ENCODE measurements at places on chromosomes 5 and 9.

DNA sequence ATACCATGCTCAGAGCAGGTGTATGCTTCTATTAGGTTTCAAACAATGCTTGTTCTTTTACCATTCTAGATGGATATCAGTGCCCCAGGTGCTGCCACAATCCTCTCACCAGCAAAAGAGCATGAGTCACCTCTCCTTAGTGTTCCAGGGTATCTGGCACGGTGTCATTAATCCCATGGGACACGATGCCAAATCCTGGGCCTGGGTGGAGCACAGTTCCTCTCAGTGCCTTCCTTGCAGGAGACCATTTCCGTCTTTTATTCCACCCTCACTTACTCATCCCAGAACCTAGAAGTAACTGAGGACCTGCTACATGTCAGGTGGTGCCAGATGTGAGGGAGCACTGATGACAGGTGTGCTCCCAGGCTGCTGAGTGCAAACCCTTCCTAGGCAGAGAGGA lies 1.3 kb upstream of the OR13J1 start:
- DNase-seq: no peak

- peak; percentile 92 for DNase-seq
Observed at GRCh38 chr5:138953387-138954256, 78.5 kb upstream of the LRRTM2 start.

DNA sequence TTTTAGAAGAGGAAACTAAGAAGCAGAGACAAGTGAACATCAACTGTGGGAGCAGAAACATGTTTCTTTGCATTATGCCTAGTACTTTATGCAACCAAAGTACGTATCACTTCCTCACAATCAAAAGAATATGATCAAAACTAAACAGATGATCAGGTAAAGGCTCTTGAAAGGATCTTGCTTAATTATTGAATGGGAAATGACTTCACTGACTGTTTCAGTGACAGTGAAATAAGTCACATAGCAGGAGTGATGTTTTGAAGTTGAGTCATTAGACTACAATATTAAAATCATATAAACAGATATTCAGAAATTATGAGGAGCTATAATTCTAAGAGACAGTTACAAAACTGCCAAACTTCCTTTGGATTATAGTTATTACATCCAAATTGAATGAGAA lies 527.3 kb downstream of the MTRR start:
- DNase-seq: no peak

- no peak for DNase-seq
Observed at GRCh38 chr5:10902145-10902544, 141.1 kb upstream of the DAP start.

DNA sequence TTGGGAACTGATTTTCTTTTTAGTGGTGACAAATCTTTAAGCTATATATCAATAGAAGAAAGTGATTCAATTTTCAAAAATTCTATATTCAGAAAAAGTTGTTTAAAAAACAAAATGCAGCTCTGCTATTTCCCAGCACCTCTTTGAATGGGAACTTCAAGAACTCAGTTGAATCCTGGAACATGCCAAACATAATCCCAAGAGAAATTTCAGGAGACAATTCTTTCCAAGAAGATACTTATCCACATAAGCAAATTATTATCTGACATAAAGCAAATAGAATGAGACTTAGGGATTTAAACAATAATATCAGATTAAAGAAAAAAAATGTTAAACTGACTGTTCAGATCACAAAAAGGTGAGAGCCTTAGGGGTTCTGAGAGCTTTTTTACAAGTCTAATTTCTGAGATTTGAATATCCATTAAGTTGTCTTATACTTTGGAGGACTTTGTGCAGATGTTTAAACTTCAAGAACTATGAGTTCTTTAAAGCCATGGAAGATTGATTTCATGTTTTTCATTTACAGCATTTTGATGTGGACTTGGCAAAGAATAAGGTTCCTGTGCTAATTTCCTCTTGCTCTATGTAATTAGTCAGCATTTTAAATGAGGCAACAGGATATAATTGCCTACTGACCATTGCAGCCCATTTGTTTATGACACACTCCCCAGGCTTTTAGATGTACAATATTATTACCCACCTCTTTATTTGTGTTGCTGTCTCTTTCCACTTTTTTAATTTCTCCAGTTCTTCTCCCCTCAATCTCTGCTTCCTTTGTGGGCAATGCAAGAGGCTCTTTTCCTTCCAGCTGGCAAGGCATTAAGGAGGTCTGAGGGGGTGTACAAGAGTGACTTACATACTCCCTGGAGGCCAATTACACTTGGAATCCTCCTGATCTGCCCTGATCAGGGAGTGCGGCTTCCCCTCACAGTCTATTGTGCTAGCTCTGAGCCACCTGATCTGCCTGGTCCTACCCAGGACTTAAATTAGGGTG lies 419.1 kb downstream of the NR2F1-AS1 start:
- no peak for DNase-seq

GRCh38 chr5:90641528-90641927 lies 82.9 kb downstream of the ADGRV1 start:
- no peak for DNase-seq

DNA sequence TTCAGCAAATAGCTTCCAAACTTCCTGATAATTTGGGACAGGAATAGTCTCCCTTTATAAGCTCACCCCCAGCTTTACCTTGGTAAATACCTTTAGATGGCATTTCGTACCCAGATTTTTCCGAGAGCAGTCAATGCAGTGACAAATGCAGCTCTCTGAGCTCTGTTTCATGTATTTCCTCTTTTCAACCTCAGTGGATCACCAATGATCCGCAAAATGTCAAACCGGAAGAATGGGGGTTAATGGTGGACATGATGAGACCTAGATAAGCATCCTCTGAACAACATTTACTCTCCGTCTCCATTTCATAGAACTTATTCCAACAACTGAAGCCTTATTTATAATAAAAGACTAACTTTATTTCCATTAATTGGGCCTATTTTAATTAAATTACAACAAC lies 227.3 kb downstream of the MCTP1 start:
- no peak for DNase-seq

- DNase-seq: no peak
Observed at GRCh38 chr9:21852754-21853153, 50.3 kb downstream of the MTAP start.

GRCh38 chr5:180799194-180799593 lies 3.4 kb downstream of the MGAT1 start:
- no peak for DNase-seq

DNA sequence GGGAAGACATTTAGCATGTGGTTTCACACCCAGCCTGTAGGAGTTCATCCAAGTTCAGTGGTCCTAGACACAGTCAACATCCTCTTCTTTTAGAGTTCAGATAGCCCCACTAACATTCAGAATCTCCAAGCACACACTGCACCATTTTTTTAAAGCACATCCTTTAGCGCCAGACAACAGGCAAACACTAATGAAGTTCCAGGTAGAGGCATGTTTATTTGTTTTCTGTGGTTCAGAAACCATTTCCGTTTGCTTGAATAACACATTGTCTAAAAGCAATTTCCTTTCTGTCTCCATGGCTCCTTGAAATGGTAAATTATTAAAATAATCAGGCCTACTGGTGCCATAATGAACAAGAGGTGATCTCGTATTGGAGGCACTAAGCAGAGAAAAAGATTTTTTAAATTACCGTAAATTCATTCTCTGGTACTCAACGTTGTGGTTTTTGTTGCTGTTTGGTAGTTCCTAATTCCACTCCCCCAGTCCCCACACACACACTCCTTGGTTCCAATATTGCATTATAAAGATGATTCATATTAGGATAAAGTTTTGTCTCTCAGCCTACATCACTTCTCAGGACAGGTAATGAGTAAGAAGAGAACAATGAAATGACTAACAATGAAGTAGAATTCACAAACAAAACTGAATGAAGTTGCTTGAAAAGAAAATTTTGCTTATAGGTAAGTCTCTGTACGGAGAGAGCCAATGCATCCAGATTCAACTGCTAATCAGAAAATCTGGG lies 153.1 kb downstream of the PCSK1 start:
- no peak for DNase-seq

- no peak for DNase-seq
Observed at GRCh38 chr5:69516769-69517168, 24.2 kb downstream of the OCLN start.

GRCh38 chr9:105503881-105504280 lies 54.0 kb upstream of the FKTN start:
- no peak for DNase-seq

- DNase-seq: no peak
Observed at GRCh38 chr5:62732677-62733121, 154.1 kb downstream of the LRRC70 start.

DNA sequence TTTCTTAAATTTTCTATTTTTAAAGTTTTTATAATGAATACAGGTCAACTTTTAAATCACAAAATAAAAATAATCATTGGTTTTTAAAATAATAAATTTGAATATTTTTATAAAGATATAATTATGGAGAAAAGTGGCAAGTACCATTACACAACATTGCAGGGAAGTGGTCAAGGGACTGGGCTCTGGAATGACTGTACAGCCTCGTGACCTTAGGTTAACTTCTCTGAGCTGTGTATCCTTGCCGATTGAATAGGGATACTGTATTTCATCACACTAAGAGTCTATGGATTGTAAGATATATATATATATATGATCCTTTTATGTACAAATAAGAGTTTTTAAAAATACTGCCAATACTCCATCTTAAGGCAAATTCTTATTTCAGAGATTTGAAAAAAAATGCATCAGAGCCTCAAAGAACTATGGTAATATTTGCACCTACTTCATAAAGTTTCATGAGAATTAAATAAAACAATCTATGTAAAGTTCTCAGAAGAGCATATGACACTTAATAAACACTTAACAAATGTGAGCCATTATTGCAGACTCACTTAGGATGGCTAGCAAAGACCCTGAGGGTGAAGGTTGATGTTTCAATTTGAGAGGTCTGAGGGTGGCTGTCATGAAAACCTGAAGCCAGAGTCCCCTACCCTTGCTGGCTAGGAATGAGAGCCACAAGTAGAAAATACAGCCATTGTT lies 136.5 kb downstream of the CCDC192 start:
- DNase-seq: no peak

- no peak for DNase-seq
Observed at GRCh38 chr9:88443480-88444113, 55.4 kb downstream of the SPIN1 start.

- no peak for DNase-seq
Observed at GRCh38 chr5:79241535-79241979, 5.6 kb downstream of the JMY start.

Measured in left ventricle myocardium inferior (tissue), 1 donor.